Stimulated activated CD4-positive, alpha-beta T cell treated with anti-CD3 and anti-CD28 coated beads, Interleukin-1b, Interleukin-23, amount 100 ng/mL, for 4 hours (primary cell): ENCODE measurements at places on chromosomes 1 and 21.

DNA sequence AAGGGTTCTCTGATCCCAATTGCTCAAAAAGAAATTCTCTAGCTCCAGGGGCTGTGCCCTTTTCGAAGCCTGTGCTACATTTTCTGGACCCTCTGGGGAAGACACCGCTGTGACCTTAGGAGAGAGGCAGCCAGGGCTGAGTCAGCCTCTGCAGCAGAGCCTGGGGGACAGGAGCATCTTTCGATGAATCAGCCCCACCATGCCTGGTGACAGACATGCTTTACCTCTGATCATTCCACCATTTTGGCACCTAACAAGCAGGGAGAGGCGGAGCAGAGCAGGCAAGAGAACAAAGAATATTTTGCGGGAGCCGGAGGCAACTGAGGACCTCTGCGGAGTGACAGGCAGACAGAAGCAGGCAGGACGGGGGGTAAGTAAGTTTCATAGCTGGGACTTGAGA is 84.9 kb downstream of the VWA5B1 start:
- DNase-seq = no peak

DNA sequence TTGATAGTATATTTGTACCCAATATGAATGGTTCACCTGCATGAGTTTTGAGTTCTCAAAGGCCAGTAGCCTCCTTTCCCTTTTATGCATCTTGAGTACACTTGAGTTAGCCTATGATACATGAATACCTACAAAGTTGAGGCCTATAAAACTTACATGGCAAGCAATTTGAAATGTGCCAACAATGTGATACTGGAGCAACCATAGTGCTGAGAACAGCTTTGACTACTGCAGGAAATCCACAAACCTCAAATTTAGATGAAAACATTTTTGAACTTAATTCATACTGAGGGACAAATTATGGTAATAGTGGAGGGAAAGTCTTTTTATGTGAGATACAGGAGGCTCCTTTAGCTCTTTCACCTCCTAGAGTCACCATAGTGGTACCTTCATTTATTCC is 37.4 kb downstream of the LEPR start:
- DNase-seq = no peak

DNA sequence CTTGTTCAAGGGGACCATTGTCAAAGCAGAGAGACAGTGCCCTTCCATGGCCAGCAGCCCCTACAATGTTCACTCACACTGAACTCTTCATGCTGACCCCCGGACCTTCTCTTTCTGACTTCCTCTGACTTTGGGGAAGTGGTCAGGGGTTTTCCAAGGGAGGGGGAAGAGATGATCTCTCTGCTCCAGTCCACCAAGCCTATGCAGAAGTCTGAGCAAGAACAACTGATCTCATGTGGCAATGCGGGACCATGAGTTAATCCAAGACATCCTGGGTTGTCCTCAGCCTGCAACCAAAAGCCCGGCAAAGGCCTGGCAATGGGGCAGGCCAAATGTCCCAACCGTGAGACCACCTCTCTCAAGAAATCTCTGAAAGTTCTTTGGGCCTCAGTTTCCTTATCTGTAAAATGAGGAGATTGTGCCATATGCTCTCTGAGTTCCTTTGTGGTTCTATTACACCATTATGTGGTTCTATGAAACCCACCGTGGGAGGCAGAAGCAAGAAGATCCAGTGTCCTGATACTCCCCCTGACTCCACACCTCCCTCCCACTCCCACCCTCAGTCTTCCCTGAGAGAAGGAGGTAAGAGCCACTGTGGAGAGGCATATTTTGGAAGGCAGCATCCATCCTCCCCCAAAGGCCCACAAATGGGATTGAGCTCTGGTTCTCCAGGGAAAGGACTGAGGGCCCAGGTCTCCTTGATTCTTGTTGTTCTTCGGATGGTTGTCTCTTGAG is 11.8 kb upstream of the ARHGEF2 start:
- no peak for DNase-seq

DNA sequence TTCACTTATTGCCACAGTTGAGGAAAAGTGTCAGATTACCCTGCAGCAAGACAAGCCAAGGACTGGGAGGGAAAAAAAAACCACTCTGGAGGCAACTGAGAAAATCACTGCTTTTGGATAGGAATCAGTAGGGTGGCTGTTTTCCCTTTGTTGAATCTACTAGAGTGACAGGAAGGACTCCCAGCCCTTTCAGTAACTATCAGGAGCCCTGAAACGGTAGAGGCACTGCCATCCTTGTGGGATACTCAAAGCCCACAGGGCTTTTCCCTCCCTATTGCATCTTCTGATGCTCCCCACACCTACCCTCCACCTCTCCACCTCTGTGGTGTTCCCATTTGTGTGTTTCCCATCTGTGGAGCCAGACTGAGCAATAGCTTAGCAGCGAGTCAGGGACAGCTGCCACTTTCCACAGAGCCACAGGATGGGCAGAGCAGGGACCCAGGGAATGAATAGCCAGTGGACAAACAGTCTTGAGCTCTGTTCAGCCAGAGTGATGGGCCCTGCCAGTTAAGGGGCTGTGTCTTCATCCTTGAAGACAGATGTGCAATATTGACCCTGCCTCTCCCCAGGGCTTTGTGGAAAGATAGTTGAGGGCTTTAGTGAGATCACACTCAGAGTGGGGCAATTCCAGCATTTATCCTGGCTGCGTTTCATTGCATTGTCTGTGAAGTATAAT is 13.9 kb downstream of the UBIAD1 start:
- DNase-seq = no peak

GRCh38 chr1:210132582-210132981 is 100.0 kb upstream of the SERTAD4 start:
- no peak for DNase-seq

DNA sequence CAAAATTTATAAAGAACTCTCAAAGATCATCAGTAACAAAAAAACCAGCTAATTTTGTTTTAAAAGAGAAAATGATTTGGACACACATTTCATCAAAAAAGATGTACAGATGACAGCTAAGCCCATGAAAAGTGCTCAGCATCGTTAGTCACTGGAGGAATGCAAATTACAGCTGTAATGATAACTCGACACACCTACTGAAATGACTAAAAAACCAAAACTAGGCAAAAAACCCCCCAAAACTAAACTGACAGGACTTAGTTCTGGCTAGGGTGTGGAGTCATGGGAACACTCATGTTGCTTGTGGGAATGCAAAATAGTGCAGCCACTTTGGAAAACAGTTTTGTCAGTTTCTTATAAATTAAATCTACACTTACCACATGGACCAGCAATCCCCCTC is 59.5 kb downstream of the CNIH3 start:
- DNase-seq = no peak

DNA sequence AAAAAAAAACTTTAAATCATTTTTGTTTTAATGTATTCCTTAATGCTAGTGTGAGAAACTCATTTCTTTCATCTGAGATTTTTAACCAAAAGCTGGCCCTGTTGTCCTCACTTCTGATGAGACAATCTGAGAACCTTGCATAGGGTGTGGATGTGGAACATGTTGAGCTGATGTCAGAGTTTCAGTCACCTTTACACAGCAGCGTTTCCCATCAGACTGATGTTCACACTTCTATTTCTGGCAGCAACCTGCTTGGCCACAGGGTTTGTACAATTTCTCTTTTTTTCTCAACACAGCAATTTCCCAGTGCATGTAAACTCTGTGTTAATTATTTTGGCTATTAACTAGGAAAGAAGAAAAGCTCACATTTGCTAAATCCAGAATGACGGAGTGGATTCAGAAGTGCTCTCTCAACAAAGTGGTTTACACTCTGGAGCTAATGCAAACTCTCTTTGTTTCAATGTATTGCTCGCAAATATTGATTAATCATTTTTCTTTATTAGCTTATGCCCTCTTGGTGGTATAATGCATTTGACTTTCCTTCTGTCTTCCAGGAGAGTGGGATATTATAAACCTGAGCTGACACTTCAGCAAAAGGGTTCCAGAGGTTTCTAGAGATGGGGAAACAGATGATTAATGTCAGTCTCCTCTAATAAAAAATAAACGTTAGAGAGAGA is 70.5 kb upstream of the HSPA13 start:
- no peak for DNase-seq

DNA sequence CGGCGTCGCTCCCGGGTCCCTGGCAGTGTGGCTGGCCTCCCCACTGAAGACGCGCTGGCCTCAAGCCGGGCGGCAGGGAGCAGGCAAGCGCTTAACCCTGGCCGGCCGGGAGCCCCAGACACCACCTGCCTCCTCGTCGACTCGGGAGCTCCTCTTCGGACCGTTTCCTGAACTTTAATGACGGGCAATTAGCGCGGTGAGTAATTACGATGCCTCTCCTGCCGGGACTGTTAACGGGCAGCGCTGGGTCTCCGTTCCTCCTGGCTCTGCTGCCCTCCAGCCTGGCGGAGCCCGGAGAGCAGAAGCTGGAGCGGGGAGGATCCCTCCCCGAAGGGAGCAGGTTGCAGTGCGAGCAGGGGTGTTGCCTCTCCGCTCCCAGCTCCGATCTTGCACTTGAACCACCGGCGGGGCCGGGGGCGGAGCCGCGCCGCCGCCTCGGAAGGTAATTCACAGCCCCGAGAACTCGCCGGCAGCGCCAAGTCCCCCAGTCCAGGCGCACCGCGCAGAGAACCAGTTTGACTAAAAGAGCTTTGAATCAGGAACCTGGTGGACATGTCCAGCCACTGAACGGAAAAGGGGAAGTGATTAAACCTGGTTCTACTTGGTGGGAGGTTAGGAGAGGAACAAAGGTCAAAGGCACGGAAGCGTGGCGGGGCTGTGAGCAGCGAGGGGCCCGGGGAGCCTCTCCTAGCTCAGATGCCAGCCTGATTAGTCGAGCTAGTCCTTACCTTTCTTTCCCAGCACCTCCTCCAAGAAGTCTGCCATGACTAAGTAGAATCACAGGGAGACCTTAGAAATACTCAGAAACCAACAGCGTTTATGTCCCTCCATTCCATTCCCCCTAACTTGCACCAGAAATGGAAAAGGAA is 18.3 kb upstream of the PLEKHA6 start:
- peak; percentile 35 for DNase-seq

GRCh38 chr1:99700020-99700419 is 54.1 kb downstream of the PALMD start:
- no peak for DNase-seq

GRCh38 chr1:47995306-47996050 is 1.7 kb downstream of the TRABD2B start:
- DNase-seq = no peak

GRCh38 chr1:179327679-179328078 is 34.1 kb downstream of the SOAT1 start:
- DNase-seq = no peak

DNA sequence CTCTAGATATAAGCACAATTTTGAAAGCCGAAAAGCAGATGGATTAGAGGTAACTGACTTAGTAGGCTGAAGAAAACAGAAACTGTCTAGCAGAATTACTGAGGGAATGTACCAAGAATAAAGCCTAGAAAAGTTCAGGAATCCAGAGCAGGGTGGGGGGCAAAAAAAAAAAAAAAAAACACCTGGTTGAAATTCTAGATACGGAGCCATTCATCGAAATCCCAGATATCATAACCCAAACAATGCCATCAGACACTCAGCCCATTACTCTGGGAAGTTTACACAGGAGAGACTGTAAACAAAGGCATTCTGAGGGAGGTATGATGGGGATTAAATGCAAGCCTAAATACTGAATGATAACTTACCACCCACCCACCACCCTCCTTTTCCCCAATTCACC is 45.6 kb downstream of the ENAH start:
- DNase-seq = no peak

- DNase-seq = no peak
Observed at GRCh38 chr1:244346972-244347618, 104.6 kb downstream of the ADSS2 start.

GRCh38 chr1:201214461-201214860 is 23.8 kb downstream of the IGFN1 start:
- no peak for DNase-seq

- no peak for DNase-seq
Observed at GRCh38 chr1:174786760-174787159, 213.0 kb upstream of the CACYBP start.

GRCh38 chr1:15469361-15469760 is 6.5 kb upstream of the CELA2B start:
- DNase-seq = no peak

DNA sequence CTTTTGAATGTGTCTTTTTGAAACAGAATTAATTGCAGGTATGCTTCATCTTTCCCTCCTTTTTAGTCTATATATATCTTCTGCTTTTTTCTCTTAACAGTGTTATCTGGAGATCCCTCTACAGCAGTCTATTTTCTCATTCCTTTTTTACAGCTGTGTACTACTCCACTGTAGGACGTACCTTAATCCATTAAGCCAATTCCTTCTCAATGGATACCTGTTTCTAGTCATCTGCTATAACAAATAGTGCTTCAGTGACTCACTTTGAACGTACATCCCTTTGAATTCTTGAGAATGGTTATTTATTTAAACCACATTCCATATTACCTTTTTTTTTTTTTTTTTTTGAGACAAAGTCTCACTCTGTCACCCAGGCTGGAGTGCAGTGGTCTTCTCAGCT is 15.6 kb downstream of the PCNX2 start:
- no peak for DNase-seq

DNA sequence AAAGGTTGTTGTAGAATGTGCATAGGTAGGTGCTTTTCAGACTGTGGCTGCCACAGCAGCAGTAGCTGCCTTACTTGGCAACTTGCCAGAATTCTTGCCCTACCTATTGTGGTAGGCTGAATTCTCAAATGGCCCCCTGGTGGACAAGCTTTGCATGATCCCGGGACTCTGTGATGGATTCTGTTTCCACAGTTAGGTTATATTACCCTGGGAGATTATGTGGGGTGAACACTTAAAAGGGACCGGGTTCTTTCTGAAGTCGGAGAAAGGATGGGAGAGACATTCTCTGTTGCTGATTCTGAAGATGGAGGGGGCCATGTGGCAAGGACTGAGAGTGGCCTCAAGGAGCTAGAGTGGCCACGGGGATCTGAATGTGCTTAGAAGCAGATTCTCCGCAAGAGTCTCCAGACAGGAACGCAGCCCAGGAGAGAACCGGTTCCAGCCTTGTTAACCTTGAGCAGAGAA is 32.1 kb upstream of the KCNE1 start:
- DNase-seq = peak; percentile 17

GRCh38 chr1:9196129-9197040 is 38.2 kb upstream of the H6PD start:
- peak; percentile 51 for DNase-seq

GRCh38 chr1:29465755-29466154 is 229.4 kb downstream of the PTPRU start:
- no peak for DNase-seq

- DNase-seq = no peak
Observed at GRCh38 chr1:39729842-39730241, 8.8 kb upstream of the PPIE start.

DNA sequence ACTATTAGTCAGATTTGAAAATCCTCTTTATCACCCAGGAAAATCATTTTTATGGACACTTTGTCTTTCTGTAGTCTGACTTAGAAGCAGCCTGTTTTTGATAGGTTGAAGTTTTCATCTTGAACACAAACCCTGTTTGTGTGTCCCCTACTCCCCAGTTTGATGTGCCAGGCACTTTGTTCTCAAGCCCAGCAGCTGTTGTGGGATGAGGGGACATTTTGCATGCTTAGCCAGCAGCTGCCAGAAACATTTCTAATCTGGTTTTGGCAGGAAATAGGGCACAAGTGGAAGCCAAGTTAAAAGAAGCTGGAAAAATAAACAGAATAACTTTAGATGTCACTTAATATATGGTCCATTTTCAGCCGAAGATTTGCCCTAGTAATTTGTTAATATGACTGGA is 29.9 kb downstream of the ACTN2 start:
- no peak for DNase-seq
